ENCODE measurements at places on chromosomes 1 and 21. TPM values are rescaled to one million over a fixed set of nuclear protein-coding genes. Genes with fewer than 3 reads are reported as not detected.

DNA sequence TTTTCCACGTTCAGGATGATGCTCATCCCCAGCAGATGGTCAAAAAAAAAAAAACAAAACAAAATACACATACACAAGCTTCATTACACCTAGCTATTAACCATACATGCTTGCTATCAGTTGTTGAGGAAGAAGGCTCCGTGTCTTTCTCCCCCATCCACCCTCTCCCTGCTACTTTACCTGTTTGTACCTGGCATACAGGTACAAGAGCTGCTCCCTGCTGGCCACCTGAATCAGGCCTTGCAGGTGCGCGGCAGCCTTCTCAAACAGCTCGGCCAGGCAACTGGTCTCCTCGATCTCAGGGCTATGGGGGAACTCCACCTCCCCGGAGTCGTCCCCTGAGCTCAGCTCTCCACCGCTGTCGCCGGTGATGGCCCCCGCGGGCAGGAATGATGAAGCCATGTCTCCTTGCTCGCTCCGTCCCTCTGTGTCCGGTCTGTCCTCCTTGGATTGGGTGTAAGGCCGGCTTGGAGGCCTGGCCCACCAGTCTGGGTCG lies 464 bp downstream of the ACBD6 start:
- DNase-seq = no peak
- no peaks in the 10 kb centered on the region for H3K36me3 ChIP-seq
- peak overlapping the region; percentile 60 for H3K27ac ChIP-seq
- no peaks in the 10 kb centered on the region for H3K27me3 ChIP-seq
- H3K4me1 ChIP-seq = peaks cover 23% of the 10 kb centered on the region

Gene RIMKLA
- total RNA-seq = not detected

Gene ISG15
- total RNA-seq = 47.6 TPM

Gene IGFN1
- total RNA-seq = not detected

DNA sequence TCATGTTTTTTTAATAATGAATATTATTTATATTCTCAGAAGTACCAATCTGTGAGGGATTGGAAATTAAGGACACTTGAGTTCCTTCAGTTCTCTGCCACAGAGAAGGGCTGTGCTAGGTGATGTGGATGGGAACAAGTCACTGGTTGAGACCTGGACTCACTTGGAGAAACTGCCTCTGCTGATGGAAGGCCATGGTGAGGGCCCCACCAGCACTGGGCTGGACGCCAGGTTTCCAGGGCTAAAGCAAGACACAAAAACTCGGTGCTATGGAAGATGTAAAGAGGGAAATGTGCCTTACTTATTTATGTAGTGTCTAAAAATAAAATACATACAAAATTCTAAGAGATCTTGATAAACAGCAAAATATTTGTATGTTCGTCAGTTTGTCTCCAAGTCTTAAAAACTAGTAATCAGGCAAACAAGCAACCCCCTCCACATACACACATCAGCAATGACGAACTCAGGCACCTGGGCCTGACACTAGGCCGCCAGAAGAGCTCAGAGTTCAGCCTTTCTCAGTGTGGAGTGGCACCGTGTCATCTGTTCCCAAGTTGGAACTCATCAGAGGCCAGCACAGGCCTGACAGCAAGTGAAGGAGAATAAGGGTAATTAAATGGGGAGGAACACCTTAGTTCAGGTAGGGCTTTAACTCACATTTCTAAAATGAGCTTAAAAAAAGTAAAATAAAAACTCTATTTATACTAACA lies 19.6 kb downstream of the SIPA1L2 start:
- no peaks in the 10 kb centered on the region for H3K27me3 ChIP-seq
- DNase-seq = no peak
- no peaks in the 10 kb centered on the region for H3K36me3 ChIP-seq
- no peak overlapping the region for H3K27ac ChIP-seq
- no peaks in the 10 kb centered on the region for H3K4me1 ChIP-seq
- H3K4me3 ChIP-seq = no peak overlapping the region

Gene CD1B
- not detected for total RNA-seq

DNA sequence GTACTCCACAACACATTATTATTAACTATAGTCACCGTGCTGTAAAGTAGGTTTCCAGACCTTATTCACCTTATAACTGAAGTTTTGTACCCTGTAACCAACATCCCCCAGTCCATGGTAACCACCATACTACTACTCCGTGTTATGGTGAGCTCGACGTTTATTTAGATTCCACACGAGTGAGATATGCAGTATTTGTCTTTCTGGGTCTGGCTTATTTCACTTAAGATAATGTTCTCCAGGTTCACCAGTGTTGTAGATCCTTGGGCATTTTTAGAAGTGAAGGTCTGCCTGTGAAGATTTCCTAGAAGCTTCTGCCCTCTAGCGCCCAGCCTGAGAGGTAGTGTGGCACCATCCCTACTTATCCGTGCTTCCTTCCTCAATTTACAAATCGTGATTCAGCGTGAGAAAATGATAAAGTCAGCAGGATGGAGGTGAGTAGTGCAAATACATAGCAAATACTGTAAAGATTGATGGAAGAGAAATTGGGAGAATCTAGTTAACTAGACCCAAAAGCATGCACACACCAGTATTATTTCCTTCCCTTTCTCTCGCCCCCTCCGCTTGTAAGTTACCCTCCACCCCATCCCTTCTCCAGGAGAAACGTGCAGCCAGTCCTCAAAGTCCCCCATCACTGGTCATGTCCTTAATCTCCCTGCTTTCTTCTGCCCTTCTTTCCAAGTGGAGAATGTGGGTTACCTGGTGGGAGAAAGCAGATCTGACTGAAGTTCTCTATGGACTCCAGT lies 36.0 kb upstream of the DISC1 start:
- H3K27me3 ChIP-seq = no peaks in the 10 kb centered on the region
- DNase-seq = peak; percentile 78
- no peaks in the 10 kb centered on the region for H3K36me3 ChIP-seq
- H3K27ac ChIP-seq = no peak overlapping the region

Gene TNFSF4
- 59.6 TPM for total RNA-seq

DNA sequence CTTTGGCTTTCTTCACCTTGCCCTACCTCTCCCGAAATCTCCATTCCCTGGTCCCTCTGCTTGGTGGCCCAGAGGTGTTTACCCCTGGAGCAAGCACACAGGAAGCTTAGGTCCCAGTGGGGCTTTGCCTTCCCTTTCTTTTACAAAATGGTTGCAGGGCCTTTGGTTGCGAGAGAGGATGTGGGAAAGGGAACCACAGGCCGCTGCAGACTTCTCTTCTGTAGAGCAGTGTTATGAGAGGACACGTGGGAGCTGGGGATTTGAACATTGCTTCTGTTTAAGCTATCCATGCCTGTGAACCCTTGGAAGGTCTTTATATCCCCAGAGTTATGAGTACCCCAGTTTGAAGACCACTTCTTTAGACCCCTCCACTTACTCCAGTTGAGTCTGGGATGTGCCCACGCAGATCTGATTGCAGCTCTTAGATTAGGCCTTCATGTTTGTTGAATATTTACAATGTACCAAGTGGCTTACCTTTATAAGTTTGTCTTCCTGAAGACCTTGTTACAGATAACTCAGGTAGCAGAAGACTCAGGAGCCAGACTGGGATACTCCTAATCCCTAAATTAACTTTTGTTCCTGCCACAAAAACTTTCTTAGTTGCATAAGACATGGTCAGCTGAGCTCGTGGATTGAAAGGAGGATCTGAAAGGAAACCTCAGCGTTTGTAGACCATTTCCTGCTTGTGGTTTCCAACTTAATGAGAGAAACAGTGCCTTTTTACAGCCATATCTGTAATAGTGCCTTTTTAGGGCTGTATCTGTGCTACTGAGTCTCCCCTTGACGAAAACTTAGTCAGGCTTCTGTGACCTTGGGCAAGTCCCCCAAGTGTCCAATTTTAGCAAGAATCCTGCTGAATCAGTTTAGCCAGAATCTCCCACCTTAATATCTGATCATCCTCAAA lies 21.9 kb upstream of the IVNS1ABP start:
- H3K4me3 ChIP-seq = no peak overlapping the region
- no peak for DNase-seq
- no peak overlapping the region for H3K27ac ChIP-seq
- H3K4me1 ChIP-seq = no peaks in the 10 kb centered on the region
- no peaks in the 10 kb centered on the region for H3K27me3 ChIP-seq

Gene SERTAD4
- 11.9 TPM for total RNA-seq

- no peak overlapping the region for H3K4me3 ChIP-seq
- peaks cover 13% of the 10 kb centered on the region for H3K27me3 ChIP-seq
- no peaks in the 10 kb centered on the region for H3K4me1 ChIP-seq
- no peak for DNase-seq
- H3K36me3 ChIP-seq = no peaks in the 10 kb centered on the region
These were observed 4.2 kb upstream of the IL19 start for GRCh38 chr1:206766251-206766856.

GRCh38 chr1:204204944-204205343 lies 8.7 kb upstream of the KISS1 start:
- no peaks in the 10 kb centered on the region for H3K36me3 ChIP-seq
- H3K27me3 ChIP-seq = no peaks in the 10 kb centered on the region
- no peak overlapping the region for H3K4me3 ChIP-seq
- DNase-seq = no peak

DNA sequence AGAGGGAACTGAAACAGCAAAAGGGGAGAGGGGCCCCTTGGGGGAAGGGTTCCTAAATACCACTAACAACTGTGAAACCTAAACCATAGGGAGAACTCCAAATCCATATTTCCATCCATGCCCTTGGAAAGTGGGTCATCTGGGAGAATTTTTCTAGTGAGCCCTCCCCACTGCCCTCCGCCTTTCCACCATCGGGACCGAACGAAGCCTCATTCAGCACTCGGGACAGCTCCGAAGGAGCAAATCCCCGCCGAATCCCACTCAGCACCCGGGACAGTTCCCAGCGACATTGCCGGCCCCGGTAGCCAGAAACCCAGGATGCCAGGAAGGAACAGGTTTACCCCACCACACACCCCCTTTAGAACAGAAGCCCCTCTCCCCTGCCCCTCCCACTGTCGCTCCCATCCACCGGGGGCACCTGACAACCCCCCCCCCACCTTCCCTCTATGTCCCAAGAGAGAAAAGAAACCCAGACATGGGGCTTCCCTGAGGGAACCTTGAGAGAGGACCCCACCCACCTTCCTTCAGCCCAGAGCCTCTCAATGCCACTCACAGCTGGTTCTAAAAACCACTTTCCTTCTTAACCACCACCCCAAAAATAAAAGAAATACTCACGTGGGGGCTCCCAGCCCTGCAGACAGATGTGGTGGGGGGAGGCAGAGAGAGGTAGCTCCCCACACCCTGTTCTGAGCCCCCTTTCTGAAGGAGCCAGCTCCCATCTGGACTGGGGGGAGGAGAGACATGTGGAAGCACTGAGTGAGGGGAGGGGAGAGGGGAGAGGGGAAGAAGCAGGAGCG lies 4.5 kb downstream of the DLGAP3 start:
- no peak overlapping the region for H3K27ac ChIP-seq
- no peaks in the 10 kb centered on the region for H3K4me1 ChIP-seq
- no peak overlapping the region for H3K4me3 ChIP-seq
- DNase-seq = peak; percentile 41

Gene RPS6KC1
- 18.6 TPM for total RNA-seq

DNA sequence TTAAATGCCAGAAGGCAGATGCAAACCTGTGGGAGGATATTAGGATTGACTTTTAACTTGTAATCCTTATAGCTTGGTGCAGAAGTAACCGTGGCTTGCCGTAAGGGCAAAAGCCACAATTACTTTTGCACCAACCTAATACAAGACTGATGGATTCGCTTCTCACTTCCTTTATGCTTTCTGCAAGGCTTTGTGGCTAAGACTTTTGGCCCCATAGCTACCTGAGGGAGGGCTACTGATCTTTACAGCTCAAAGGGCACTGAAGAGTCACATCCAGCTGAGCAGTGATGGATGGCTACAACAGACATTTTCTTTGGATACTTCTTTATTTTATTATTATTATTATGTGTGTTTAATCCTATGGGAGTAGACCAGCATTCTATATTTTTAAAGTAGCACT lies 140.4 kb downstream of the ST6GALNAC5 start:
- no peaks in the 10 kb centered on the region for H3K27me3 ChIP-seq
- H3K27ac ChIP-seq = no peak overlapping the region
- no peak for DNase-seq
- H3K4me3 ChIP-seq = no peak overlapping the region

Gene FMO2
- not detected for total RNA-seq

DNA sequence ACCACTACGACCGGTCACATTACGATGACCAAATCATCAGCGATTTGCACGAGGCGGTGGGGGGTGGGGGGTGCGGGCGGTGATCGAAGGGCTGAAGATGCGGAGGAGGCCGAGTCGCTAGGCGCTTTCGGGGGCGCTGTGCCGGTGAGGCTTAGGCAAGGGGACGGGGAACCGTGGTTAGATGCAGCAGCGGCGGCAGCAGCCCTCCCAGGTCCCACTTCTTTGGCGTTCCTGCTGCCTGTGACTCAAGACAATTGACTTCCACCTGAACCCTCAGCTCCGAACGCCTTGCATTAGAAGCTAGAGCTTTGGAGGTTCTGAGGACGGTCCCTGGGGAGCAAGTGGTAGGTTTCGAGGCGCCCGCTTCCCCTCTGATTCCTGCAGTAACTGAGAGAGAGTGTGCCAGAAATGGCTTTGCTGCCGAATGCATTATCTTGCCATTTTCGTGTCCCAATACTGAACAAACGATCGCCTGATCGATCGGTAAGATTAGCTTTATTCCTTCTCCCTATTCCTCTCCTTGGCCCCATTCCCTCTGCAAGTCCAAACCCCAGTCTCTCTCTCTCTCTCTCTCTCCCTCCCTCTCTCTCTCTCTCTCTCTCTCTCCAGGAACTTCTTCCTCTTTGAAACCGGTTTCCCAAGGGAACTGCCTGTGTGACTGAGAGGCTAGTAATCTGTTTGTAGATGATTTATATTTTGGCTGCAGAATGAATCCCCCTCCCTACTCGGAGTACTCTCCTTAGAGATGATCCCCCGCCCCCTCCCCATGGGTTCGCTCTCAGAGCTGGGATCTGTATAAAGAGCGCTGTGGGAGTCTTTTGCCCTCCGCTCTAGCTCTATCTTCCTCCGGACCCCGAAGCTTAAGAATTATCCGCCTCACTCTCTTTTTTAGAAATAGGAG lies 735 bp upstream of the BRINP3 start:
- H3K4me3 ChIP-seq = peak overlapping the region; percentile 45
- H3K27me3 ChIP-seq = peaks cover 34% of the 10 kb centered on the region
- peak; percentile 49 for DNase-seq
- peaks cover 28% of the 10 kb centered on the region for H3K4me1 ChIP-seq

DNA sequence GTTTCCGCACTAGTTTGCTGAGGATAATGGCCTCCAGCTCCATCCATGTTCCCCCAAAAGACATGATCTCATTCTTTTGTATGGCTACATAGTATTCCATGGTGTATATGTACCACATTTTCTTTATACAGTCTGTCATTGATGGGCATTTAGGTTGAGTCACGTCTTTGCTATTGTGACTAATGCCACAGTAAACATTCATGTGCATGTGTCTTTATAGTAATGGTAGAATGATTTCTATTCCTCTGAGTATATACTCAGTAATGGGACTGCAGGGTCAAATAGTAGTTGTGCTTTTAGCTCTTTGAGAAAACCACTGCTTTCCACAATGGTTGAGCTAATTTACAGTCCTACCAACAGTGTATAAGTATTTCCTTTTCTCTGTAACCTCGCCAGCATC lies 78.3 kb upstream of the BCL9 start:
- no peaks in the 10 kb centered on the region for H3K27me3 ChIP-seq
- no peaks in the 10 kb centered on the region for H3K4me1 ChIP-seq
- DNase-seq = no peak

Gene PCP4
- total RNA-seq = not detected

- H3K4me3 ChIP-seq = no peak overlapping the region
- peaks cover 44% of the 10 kb centered on the region for H3K4me1 ChIP-seq
- H3K36me3 ChIP-seq = peaks cover 7% of the 10 kb centered on the region
- H3K27me3 ChIP-seq = no peaks in the 10 kb centered on the region
These were observed 185.3 kb downstream of the CDC7 start for GRCh38 chr1:91685994-91686393.
